ENCODE measurements at places on chromosomes 16 and 17.

GRCh38 chr17:55366020-55366481 lies 55.6 kb downstream of the MMD start:
- no peak for DNase-seq

- no peak for DNase-seq
Measured at GRCh38 chr17:81561494-81561885, 9.3 kb upstream of the FAAP100 start.

- DNase-seq: no peak
Measured at GRCh38 chr16:86485746-86486145, 24.6 kb upstream of the FOXF1 start.

DNA sequence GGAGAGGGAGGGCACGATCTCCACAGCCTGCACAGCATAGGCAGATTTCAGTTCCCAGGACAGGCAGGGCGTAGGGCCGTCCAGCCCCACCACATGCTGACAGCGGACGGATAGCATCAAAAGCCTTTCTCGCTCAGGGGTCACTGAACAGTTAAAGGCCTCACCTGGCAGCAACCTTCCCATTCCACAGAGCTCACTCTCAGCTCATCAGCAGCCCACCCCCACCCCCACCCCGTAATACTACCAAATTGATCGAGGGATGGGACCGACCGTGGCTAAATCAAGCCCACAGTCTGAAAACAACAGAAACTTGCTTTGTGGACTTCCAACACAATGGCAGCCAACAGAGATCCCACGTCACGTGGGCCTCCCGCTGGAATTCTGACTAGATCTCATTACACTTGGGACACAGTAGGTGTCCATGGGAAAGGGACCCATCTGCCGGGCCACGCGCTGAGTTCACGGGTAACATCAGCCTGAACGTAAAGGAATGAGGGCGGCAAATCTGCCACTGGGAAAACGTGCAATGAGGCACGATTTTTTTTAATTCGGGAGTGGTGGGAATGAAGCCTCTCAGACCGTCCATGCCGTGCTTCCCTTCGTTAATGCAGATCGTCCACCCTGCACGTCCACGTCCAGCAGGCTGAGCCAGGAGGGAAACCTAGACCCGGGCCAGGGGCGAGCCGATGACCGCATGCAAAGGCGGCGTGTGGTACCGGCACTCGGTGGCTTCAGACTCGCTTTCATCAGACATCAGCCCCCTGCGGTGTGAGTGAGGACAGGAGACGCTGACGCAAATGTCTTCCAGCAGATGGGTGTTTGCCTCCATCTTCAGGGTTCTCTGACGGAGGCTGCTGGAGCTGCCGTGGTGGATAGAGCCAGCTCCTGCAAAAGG lies 92.1 kb downstream of the TBC1D16 start:
- DNase-seq: no peak

DNA sequence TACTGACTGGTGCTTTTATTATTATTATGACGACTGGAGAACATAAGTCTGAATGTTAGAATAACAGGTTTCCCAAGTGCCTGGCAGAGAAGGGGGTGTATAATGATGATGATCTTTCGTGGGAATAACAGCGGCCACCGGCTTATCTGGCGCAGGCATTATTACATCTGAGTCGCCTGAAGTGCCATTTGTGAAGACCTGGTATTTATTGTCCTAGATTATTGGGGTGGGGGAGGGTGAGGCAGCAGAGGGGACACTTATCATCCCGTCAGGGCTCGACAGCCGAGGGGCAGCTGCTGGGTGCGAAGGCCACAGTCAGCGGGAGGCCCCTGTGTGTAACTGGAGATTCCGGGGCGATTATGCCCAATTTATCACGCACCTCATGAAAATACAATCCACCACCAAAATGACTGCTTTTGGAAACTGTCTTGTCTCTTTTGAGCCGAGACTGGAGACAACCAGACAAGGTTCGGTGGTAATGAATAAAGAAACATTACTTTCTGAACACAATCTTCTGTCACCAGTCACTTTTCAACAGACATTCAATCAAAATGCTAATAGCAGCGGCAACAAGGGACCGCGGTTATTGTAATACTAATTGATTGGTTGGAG lies 199.3 kb downstream of the CCDC182 start:
- DNase-seq: no peak

GRCh38 chr17:11618861-11619566 lies 20.7 kb downstream of the DNAH9 start:
- DNase-seq: no peak

GRCh38 chr17:37413875-37414519 lies 7.3 kb downstream of the TADA2A start:
- DNase-seq: no peak

DNA sequence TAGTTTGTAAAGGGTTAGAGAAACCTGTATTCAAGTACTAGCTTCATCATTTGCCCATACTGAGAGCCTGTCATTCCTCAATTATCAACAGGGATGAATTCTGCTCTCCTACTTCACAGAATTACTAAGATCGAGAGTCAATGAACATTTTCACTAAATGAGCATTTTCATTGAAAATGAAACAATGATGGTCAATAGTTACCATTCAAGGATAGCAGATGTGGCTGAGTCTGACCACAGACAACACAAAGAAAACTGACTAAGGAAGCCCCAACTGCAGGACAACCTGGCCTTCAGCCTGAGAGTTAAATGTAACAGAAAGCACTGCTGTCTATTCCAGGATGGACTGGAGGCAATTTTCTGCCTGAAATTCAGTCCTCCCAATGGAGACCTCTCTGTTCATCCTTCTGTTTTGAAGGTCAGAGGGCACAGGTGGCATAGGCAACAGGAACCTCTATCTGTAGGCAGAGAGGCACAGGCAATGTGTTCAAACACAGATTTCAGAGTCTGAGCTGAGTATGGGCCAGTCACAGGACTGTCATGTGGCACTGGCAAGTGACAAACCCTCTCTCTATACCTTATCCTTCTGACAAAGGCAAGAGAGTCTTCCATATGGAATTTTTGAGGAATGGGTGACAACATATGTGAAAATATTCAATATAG lies 19.5 kb downstream of the TRAF4 start:
- no peak for DNase-seq

DNA sequence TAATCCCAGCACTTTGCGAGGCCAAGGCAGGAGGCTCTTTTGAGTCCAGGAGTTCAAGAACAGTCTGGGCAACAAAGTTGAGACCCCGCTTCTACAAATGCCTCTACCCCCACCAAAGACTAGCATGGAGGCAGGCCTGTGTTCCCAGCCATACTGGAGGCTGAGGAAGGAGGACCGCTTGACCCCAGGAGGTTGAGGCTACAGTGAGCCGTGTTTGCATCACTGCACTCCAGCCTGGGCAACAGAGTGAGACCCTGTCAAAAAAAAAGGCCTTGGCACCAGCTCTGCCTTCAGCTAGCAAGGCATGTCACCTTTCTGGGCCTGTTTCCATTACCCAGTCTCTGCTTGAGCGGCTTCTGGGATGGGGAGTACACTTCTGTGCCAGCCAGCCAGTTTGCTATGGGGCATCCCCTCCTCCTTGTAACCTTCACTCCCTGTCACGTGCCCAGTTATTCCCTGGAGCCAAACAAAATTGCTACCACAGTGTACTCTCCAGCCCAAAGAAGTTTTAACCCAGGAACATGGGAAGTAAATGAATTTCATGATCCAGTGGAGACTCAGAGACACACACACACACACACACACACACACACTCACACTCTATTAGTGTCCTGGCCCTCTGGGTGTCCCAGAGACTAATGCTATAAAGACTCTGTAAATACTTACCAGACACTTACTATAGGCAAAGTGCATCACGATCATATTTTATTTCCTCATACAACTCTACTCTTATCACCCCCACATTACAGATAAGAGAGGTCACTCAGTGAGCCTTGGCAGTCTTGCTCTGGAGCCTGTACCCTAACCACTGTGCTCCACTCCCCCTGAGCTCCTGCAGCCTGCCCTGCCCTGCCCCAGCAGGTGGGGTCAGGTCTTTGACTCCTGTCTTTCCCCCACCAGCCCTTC lies 2.5 kb downstream of the CISD3 start:
- DNase-seq: no peak

DNA sequence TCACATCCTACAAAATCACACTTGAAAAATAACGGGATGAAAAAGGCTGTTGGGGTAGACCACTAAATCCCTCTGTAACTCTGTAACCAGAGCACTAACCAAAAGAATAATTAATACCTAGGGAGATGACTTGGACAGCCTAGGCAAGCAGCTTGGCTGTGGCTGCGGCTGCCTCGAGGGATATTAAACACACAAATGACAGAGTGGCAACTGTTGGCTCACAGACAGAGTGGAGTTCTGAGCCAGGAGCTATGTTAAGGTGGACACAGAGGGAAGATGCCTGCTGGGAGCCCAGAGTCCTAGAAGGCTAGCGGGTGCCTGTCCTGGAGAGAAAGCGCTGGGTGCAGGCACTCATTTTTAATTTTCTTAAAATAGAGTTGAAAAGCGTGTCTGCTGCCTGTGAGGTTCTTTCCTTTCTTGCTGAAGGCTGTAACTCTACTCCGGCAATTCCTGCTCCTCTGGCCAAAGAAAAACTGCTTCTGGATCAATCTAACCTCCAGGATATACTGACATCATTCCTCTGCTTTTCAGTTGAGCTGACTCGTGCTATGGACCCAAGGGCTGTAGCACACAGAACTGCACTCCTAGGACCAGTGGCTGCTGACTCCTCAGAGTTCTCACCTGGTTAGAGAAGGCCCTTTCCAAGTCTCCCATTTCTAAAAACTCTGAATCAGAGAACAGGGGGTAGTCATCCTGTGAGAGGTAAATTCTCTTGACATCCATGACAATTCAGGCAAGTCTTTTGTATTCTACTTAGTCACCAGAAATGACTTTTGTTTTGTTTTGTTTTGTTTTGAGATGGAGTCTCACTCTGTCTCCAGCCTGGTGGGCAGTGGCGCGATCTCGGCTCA lies 147.9 kb downstream of the STX8 start:
- DNase-seq: peak; percentile 20

GRCh38 chr16:57998992-57999365 lies 1.5 kb downstream of the ZNF319 start:
- DNase-seq: no peak

- no peak for DNase-seq
Measured at GRCh38 chr17:2197271-2197670, 106.3 kb downstream of the SMG6 start.

DNA sequence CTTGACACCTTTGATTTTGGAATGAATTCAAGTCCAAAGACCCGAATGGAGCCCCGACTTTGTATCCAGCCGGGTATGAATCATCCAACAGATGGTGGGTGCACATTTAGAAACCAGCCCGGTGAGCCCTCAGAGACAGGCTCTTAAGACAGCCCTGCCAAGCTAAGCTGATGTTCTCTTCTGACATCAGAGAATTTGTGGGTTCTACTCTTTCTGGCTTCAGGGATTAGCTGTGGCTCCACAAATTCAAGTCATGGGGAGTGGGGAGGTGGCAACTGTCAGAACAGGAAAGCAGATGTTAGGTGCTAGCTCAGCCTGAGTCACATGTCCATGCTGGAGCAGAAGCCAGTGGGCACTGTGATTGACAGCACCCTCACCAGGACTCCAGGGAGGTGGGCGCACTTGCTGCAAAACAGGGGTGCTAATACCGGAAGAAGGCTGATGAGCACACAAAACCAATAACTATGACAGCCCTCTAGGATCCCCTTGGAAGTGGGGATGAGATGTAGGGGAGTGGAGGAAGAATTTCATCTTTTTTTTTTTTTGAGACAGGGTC lies 31.4 kb upstream of the XYLT2 start:
- no peak for DNase-seq

GRCh38 chr16:74046524-74046923 lies 250.1 kb upstream of the PSMD7 start:
- no peak for DNase-seq

GRCh38 chr16:22075043-22075757 lies 17.1 kb upstream of the VWA3A start:
- DNase-seq: no peak

DNA sequence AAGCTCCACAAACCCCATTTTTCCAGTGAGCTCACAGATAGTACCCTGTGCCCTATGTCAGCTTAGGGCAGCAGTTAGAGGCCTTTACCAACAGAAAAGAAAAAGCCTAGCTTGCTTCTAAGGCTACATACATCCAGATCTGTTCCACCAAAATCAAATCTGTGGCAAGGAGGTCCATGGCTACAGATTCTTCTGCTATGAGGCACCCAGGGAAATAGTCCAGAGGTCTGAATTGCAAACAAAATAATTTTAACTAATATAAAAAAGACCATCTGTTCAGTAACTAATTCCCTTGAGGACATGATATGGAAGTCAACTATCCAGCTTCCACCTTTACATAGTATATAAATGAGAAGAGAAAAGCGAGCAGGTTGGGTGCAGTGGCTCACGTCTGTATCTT lies 129.3 kb downstream of the PARN start:
- no peak for DNase-seq

GRCh38 chr17:59154721-59155438 lies at the start of gene SKA2:
SKA2 (minus strand) TSS chr17:59155186; CDS start chr17:59155163, 23 bp downstream.
- DNase-seq: peak; percentile 97

DNA sequence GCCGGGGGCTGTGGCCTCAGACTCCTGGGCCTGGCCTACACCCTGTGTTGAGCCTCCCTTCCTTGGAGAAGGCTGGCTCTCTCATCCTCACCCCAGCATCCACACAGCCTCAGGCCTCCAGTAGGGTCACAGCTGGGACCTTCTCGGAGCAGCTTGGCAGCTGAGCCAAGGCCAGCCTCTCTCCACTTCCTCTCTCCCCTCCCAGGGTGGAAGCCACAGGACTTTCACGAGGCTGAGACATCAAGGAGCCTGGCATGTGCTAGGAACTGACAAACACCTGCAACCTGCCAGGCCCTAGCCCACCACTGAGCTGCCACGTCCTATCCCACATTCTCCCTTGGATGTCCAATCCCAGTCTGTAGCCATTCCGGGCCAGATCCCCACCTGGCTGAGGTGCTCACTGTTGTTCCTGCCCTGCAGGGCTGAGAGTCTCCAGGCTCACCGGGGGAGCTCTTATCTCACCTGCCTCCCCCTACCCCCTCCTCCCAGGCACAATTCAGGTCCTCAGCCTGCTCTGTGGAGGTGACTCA lies 3.1 kb downstream of the MMP15 start:
- DNase-seq: peak; percentile 66

GRCh38 chr17:47388825-47389224 lies 65.1 kb downstream of the EFCAB13 start:
- DNase-seq: no peak

DNA sequence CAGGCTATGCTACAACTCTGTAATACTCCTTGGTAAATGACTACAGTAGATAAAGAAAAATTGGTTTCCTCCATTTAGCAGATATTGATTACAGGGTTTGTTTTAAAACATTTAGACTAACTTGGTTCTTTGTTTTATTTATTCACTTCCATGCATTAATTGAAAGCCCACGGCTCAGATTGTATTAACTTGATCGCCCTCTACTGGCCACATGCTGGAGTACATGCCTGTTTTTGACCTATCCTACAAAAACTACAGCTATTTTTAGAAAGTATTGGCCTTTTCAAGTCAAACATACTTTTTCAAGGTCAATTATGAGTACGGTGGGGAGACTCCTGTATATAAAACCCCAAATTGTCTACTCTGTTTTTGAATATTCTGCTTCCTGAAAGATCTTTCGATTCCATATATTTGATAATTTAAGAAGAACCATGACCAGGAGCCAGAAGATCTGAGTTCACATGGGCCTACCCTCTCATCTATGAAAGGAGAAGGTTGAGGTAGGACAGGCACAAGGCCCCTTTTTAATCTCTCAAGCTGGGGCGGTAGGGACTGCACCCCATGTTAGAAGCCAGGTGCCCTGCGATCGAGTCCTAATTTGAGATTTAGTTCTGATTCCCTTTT lies 51.8 kb downstream of the CA10 start:
- DNase-seq: no peak

- DNase-seq: no peak
Measured at GRCh38 chr16:30986129-30986991, 1.4 kb downstream of the HSD3B7 start.

GRCh38 chr17:77544347-77545110 lies 403.8 kb downstream of the SEC14L1 start:
- no peak for DNase-seq

- DNase-seq: no peak
Measured at GRCh38 chr16:17519101-17519955, 48.6 kb upstream of the XYLT1 start.

Measured in heart left ventricle (tissue), 16 donors.